ENCODE measurements at places on chromosomes 5 and 9. TPM values are rescaled to one million over a fixed set of nuclear protein-coding genes. Genes with fewer than 3 reads are reported as not detected.

The ITGA1 gene
- total RNA-seq = 3.7 TPM

The FOXD4L6 gene
- not detected for total RNA-seq

The IFNK gene
- not detected for total RNA-seq

The IL9 gene
- total RNA-seq = not detected

The PCDHGB4 gene
- total RNA-seq = 0.07 TPM

The DMXL1 gene
- 21.7 TPM for total RNA-seq

The GPRIN1 gene
- total RNA-seq = 24.6 TPM

The SMIM32 gene
- total RNA-seq = not detected

The MYO10 gene
- 9.4 TPM for total RNA-seq

The FCN2 gene
- not detected for total RNA-seq

The ENTPD2 gene
- not detected for total RNA-seq

The ENG gene
- total RNA-seq = 35.4 TPM

The BRINP1 gene
- not detected for total RNA-seq

The PCDHAC1 gene
- total RNA-seq = 0.96 TPM

Measured in A172 (cell line).